ENCODE measurements at places on chromosomes 5 and 9.
A peak's percentile ranks its signal among the peaks of the same experiment; 100 is the strongest.

- no peak for DNase-seq
Observed at GRCh38 chr9:112296929-112297328, 36.5 kb downstream of the PTBP3 start.

GRCh38 chr9:34437006-34437925 is 21.1 kb downstream of the FAM219A start:
- peak; percentile 29 for DNase-seq

DNA sequence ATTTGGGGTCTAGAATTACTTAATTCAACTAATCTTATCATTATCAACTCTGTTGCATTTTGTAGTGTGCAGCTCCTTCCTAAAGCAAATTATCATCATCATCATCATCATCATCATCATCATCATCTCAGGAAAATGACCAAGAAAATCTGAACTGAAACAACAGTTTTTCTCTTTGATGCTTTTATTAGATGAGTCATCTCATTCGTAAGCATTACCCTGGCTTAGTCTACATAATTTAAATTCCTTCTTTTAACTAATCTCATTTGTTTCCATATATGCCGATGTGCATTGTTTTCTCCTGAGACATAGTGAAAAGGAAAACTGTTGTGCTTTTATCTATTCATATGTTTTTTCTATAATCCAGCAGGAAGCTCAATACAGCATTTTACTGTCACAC is 173.0 kb upstream of the PDE4D start:
- DNase-seq: no peak

DNA sequence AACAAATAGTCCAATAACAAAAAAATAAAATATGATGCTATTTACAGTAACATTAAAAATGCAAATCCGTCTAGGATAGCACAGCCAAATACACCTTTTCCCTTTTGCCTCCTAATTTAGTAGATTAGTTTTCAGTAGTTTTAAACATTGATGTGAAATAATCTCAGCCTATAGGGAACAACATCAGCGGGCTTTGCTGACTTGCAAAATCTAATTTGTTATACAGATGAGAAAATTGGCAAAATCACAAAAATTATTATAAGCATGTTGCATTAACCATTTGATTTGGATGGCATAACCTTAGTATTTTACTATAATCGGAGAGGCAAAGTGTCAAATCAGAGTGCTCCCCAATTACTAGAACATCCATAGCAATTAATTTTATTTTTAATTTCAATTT is 563.5 kb downstream of the CDH18 start:
- DNase-seq: no peak

DNA sequence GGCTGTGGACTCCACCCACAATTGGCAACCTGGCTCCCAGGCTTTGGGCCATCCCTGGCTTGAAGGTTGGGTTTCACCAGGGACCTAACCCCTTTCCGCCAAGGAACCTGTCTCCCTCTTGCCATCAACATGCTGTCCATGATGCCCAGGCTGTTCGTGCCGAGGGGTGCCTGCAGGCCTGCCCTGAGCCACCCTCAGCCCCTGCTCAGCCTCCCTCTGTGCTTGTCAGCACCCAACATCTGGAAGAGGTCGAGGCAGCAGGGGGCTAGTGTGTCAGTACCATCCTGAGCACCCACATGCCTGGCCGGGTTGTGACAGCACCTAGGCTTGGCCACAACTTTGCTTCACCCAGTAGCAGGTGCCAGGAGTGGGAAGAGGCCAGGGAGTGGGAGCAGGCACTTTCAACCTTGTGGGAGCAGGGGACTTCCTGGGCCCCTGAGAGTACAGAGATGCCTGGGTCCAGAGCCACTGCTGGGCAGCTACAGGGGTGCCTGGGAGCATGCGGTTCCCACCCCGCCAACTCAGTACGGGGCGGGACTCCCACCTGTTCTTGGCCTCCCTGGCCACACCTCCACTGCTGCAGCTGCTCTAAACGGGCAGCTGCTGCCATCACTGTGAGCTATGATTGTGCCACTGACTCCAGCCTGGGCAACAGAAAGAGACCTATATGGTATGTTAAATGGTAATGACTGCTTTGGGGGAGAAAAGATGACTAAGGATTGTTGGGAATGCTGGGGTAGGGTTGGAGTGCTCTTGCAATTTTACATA is 6.3 kb downstream of the PDCD1LG2 start:
- no peak for DNase-seq

DNA sequence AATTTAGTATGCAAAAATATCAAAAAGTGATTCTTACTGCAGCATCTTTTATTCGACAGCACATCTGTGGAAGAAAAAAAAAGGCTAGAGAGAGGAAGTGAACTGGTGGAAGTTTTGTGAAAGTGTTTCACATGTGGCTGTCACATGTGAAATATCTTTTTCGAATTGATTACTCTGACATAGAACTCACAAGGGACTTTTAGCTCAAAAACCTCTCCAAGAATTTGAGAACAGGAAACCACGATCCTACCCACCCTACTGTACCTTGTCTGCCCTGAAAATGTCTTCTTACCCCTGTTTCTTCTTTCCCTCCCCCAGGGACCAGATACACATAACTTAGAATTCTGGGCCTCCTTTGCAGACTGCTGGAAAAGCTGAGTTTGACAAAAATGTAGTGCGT is 106.5 kb upstream of the PRRC1 start:
- no peak for DNase-seq

DNA sequence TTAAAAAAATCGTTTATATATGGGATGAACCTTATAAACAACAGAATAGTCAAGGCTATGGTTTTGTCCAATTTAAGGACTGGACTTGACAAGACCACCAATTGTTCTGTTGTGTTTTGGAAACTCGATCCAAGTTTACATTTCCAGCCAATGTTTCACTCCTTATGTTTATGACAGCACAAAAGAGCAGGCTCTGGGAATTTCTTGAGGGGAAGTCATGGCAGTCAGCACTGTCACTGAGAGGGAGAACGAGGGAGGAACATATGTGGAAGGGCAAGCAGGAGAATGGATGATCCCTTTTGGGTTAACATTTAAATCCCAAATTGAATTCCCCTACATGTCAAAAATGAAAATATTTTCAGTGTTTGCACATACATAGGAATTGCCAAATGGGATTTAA is 292.5 kb downstream of the MARCHF11 start:
- no peak for DNase-seq

- no peak for DNase-seq
Observed at GRCh38 chr5:63962279-63962678, at the start of gene HTR1A. Gene HTR1A, minus strand, starts transcription at chr5:63962445. Its CDS starts 726 bp downstream, at chr5:63961719.

- DNase-seq: no peak
Observed at GRCh38 chr9:130237763-130238524, 27.6 kb upstream of the HMCN2 start.

- DNase-seq: no peak
Observed at GRCh38 chr9:10534850-10535249, 78.0 kb downstream of the PTPRD start.

- no peak for DNase-seq
Observed at GRCh38 chr9:132955123-132955522, 10.7 kb upstream of the TSC1 start.
